ENCODE measurements at places on chromosomes 4 and X.

DNA sequence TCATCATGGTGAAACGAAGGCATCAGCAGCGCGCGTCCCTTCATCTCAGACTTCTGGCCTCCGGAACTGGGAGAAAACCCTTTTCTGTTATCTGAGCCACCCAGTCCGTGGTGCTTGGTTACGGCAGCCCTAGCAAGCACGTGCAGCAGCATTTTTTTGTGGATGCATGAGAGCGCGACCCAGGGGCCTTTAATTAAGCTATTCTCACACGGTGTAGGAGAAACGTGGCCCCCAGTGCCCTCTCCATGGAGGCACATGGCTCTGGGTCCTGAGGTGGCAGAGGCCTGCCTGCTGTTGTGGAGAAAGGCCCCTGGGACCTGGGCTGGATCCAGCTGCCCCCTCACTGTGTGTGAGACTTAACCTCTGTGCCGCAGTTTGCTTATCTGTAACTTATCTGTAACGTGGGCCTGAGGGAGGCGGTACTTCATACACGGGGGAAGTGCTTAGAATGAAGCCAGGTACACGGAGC is 9.5 kb downstream of the CLCN4 start:
- no peak for DNase-seq

DNA sequence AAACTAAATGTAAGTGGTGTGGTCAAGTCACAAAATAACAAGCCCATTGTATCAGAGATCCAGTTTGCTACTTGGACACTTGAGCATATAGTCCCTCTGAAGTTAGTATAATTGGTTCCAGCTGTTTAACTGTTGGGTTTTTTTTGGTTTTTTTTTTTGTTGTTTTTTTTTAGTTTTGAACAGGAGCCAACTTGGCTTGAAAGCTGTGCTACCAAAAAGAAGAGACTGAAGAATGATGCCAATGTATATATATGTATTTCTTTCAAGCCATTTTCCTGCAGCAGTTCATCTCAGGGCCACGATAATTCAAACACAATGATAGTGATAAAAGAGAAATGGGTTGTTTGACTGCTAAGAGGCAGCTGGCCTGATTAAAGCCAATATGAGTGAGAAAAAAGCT is 138.3 kb downstream of the PCDH18 start:
- no peak for DNase-seq

GRCh38 chr4:173370130-173370476 is 651 bp upstream of the SAP30 start:
- no peak for DNase-seq

- DNase-seq: no peak
Observed at GRCh38 chr4:102598086-102598761, 97.1 kb downstream of the NFKB1 start.

GRCh38 chr4:53706422-53707032 is 115.2 kb upstream of the LNX1 start:
- no peak for DNase-seq

DNA sequence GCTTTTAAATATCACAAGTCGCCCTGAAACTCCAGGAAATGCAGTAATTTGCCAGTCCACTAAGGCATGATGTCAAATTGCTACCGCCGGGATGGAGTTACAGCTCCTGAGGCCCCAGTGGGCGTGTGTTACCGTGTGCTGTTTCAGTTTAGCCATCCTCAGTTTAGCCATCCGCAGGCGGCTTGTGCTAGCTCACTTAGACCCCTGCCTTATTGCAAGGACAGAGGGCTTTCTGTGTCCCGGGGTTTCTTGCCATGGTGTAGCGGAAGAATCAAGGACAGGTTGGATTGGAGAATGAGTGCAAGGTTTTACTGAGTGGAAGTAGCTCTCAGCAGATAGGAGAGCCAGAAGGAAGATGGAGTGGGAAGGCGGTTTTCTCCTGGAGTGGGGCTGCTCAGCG is 33.8 kb upstream of the LRBA start:
- no peak for DNase-seq

DNA sequence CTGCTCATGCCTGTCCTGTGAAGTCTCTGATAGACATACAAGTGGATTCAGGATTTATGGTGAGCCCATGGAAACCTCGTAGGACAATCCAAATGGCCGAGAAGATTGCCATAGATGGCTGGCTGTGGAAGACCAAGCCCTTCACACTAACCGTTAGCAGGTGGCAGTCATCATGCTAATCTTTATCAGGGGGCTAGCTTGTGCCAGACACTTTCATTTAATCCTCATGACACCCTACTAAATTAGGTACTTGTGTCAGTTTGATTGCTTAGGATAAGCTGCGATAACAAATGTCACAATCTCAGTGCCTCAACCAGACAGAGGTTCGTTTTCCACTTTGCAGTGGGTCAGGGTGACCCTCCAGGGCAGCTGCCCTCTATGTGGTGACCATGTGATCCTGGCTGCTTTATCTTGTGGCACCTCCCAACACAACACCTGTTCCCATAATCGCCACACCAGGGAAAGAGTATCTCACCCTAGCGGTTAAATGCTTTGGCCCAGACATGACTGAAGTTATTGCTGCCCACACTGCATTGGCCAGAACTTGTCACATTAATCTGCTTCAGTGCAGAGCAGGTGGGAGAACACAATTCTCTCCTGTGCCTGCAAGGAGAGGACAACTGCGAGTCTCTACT is 60.8 kb downstream of the REPS2 start:
- no peak for DNase-seq

DNA sequence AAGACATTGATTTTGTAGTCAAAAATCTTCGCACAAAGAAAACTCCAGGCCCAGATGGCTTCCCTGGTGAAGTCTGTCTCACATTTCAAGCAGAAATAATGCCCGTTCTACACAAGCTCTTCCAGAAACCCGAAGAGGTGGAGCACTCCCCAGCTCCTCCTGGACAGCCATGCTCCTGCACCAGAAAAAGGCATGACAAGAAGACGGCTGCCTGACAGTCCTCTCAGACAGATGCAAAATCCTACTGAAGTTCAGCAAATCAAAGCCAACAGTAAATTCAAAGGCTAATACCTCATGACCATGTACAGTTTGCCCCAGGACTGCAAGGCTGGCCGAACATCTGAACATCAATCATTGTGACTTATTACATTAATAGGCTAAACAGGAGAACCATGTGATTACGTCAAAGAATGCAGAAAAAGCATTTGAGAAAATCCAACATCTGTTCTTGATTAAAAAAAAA is 30.8 kb upstream of the MXD4 start:
- DNase-seq: peak; percentile 12

DNA sequence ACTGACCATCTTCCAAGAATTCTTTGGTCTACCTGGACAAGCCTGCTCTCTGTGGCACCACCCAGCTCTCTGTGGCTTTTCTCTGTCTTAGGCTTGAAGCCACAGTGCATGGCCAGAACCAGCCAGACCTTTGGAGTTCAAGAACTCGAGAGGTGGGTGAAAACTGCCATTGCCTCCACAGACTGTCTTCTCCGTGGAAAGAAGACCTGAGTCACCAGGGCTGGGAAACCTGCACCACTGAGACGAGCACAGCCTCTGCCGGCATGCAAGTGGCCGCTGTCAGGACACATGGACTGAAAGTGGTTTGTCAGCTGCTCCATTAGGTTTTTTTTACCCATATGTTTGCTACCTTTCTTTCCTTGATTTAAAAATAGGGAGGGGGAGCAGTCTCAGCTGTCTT is 74.5 kb downstream of the MGST2 start:
- DNase-seq: no peak

GRCh38 chr4:147139455-147140198 is 194.0 kb upstream of the TTC29 start:
- no peak for DNase-seq

DNA sequence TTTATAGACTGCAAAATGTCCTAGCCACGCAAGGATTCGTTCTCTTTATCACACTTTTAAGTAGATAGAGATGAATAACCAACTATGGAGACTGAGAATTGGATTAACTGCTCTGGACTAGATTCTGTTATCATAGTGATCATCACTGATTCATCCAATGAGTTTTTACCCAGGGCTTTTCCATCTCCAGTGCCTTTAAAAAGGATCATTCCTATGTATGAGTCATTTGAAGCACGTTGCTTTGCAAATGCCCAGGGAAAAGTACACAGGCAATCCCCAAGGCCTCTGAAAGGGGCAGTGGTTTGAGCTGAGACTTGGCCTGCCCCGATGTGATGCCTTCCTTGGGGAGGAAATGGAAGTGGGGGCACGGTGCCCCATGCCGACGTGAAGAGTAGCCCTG is 122.7 kb upstream of the PSAPL1 start:
- DNase-seq: peak; percentile 64

- DNase-seq: peak; percentile 87
Observed at GRCh38 chr4:142817442-142817841, 28.7 kb downstream of the INPP4B start.

DNA sequence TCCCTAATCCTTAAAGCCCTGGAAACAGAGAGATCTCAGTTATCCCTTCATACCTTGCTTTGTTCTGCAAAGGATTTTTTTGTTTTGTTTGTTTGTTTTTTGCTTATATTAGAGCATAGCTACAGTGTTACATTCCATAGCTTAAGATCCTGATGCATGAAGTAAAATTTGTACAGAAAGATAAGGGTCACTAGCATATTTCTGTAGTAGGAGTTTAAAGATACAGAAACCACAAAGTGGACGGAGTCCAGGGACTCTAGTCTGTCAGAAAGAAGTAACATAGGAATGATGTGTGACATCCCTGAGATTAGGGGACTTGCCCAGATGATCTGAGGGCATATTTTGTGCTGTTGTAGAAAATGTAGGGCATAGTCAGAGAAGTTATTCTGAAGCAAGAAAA is 151.9 kb upstream of the PLAC1 start:
- DNase-seq: no peak

DNA sequence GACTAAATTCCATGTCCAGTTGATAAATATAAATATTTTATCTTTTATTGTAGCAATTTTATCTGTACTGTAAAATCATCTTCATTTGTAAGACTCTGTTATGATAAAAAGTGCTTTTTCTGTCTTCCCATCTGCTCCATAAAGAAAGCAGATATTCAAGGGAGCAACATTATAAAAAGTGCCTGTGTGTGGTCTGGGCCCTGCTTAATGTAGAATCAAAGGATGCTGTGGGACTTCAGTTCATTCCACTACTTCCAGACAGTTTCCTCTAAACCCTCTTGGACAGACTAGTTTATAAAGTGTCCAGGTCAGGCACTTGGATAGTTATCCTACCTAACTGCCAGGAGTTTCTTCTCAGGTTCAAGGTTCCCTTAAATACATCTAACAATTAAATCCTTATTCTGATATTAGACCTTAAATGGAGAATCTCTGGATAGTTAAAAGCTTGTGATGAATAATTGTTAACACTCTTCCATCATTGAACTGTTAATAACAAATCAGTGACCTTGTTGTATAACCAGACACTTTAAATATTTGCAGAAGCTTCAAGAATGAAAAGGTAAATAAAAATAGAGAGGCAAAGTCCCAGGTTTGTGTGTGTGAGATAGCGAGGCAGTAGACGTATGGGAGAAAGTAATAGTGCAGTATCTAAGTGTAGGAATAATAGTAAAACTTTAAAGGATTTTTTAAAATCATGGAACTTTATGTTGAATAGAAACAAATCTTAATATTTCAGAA is 237.5 kb upstream of the CTSO start:
- no peak for DNase-seq

GRCh38 chrX:72126048-72126415 is 5.7 kb downstream of the RTL5 start:
- DNase-seq: no peak

GRCh38 chr4:118772767-118773428 is 63.0 kb downstream of the SEC24D start:
- DNase-seq: no peak

- no peak for DNase-seq
Observed at GRCh38 chrX:15758140-15758539, 20.1 kb downstream of the CA5B start.

DNA sequence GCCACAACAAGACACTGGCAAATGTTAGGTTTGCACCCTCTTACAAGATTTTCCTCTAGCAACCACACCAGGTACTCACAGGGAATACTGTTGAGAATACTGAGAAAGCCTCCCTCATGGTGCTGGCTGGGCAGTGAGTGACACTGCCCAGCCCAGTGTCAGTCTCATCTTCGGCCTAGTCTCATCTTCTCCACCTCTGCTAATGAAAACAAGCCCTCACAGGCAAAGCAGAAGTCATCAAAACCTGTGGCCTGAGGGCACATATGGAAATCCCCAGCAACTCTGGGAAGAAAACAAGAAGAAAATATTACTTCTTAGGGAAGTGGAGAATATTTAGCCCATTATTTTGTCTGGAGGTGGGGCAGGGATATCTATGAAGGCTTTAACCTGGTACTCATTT is 7.9 kb upstream of the ADAM29 start:
- no peak for DNase-seq

- DNase-seq: no peak
Observed at GRCh38 chr4:132642016-132642817, 506.9 kb upstream of the PCDH10 start.

DNA sequence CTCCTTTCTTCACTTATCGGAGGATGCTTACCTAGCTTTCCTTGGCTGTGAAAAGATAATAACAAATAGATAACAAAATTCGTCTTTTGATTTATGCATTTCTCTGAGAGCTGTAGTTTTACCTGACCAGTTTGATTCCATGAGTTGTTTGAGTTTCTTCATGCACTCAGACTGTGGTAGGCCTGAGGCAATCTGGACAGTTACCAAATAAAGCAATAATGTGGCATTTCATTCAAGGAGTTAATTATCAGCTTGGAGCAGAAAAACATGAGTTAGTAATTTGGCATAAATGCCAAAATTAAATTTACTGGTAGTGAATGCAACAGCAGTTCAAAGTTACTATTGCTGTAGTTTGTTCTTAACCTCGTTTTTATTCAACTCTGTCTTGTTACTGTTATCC is 53.5 kb downstream of the FABP2 start:
- DNase-seq: no peak

DNA sequence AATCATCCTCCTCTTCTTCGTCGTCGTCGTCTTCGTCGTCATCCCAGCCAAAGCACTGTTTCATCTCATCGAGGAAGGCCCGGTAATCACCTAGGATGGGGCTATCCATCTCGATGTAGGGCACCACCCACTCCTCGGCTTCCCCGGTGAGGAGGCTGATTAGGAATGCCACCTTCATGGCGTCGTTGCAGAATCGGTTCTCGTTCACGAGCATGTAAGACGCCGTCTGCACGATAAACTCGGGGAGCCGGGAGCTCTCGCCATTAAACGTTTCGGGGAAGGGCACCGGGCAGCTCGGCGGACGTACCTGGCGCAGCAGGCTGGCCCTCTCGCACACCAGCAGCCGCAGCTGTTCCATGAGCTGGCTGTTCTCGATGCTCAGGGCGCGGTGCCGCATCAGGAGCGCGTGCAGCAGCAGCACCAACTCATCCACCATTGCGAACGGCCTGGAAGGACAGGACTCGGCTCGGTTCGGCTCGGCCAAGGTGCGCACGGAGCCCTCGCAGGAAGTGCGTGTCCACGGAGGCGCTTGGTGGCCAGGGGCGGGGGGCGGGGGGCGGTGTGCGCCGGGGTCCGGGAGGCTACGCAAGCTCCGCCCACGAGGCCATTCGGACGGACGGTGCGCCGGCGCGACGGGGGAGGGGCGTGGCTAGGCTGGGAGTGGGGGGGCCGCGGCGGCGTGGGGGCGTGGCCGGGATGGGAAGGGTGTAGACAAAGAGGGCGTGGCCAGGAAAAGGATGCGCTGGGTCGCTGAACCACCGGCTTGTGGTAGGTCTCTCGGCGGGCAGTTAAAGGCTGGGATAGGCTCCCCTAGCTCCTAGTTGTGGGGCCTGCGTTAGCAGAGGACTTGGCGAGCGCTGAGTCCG is at the start of gene LDOC1:
Gene LDOC1 (minus strand): TSS at position 544 of the 866 bp plus-strand sequence. CDS start 108 bp downstream, at position 436.
- DNase-seq: no peak

GRCh38 chr4:81506731-81507130 is 35.0 kb upstream of the RASGEF1B start:
- DNase-seq: no peak

- DNase-seq: no peak
Observed at GRCh38 chr4:86296865-86297264, 63.0 kb downstream of the MAPK10 start.

Measured in AG04449 (cell line).